ENCODE measurements at places on chromosomes 7 and 10. TPM values are rescaled to one million over a fixed set of nuclear protein-coding genes. Genes with fewer than 3 reads are reported as not detected.
A peak's percentile ranks its signal among the peaks of the same experiment; 100 is the strongest.

DNA sequence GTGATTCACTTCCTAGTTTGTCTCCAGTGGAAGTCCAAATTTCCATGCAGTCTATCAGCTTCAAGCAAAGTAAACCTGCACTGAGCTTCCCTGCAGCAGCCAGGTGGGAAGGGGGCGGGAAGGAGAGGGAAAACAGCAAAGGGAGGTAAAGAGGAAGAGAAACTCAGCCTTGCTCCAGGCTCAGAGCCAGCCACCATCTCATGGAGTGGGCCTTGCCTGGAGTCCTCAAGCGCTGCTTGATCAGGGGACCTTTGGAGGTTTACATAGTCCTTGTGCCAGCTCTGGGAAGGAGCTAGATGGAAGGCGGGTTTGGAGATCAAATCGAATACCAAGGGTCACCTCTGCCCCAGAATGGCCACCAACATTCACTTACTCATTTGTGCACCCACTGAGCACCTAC, 7.4 kb downstream of the CRTAC1 start:
- DNase-seq: no peak

- DNase-seq: peak; percentile 25
These were observed 28.0 kb downstream of the ITPRIP start for GRCh38 chr10:104309980-104310978.

DNA sequence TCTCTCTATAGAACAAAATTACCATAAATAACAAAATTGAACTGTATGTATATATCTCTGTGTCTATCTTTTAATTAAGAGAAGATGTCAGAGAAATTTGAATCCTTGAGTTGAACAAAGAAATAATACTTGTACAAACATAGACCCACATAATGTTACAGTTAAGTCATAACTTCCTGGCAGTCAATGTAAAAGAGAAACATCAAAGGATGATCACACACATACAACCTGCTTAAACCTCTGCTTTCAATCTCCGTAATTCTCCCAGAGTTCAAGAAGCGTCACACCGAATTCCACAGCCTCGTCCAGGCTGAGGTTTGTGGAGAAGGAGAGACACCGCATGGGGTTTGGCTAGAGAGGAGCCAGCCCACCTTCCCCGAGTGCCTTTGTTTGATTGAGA, 40.1 kb upstream of the LRRC4 start:
- no peak for DNase-seq

- DNase-seq: no peak
These were observed 237.7 kb upstream of the PLXDC2 start for GRCh38 chr10:19578571-19578970.

DNA sequence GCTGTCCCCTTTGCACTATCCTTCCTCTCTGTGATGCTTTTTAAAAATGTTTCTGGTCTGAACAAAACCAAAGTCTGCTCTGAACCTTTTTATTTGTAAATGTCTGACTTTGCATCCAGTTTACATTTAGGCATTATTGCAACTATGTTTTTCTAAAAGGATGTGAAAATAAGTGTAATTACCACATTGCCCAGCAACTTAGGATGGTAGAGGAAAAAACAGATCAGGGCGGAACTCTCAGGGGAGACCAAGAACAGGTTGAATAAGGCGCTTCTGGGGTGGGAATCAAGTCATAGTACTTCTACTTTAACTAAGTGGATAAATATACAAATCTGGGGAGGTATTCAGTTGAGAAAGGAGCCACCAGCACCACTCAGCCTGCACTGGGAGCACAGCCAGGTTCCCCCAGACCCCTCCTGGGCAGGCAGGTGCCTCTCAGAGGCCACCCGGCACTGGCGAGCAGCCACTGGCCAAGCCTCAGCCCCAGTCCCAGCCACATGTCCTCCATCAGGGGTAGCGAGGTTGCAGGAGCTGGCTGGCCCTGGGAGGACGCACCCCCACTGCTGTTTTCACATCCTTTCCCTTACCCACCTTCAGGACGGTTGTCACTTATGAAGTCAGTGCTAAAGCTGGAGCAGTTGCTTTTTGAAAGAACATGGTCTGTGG, 11.4 kb upstream of the CSGALNACT2 start:
- no peak for DNase-seq

DNA sequence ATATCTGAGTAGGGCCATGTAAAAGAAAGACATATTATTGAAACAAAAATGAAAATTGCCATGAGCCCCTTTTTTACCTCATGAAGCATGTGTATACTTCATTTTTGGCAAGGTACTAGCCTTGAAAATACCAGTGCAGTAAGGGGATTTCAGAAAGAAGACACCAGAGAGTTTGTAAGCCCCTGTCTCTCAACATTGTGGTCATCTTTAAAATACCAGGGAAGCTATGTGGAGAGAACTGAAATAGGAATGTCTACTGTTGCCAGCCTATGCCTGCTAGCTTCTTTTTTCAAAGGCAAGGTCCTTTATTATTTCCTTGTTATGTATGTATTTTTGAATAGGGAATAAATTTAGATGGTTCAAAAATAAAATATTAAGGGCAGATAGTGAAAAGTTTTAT, 57.8 kb downstream of the CASD1 start:
- DNase-seq: no peak

DNA sequence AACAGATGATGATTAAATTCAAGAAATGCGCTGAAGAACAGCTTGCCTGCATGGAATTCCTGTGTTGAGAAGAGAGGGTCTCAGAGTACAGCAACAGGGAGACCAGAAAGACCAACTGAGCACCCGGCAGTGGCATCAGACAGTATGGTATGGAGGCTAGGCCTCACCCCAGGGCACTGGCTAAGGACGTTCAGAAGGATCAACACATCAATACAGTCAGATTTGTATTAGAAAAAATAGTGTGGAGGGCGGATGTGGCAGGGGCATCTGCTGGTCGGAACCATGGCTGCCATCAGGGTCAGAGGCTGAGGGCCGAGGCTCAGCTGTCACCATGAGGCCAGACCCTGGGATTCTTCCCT, 142.1 kb downstream of the ADARB2 start:
- no peak for DNase-seq

The SPDYE16 gene
- not detected for total RNA-seq

DNA sequence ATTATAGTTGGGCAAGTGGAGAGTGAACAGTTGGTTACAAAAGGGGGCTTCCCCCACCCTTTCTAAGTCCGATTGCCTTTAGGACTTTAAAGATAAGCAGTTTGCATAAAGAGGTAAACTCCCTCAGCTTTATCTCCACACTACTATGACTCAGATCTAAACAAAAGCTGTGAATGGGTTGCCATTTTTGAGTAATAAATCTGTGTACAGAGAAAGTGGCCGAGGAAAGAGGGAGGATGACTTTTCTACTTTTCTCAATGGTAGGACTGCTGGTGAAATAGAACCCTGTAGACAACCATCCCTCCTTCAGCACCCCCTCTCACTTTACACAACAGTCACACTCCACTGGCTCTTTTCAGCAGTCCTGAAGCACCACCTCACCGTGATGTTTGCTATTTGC, 71.2 kb downstream of the DNMBP start:
- DNase-seq: no peak

DNA sequence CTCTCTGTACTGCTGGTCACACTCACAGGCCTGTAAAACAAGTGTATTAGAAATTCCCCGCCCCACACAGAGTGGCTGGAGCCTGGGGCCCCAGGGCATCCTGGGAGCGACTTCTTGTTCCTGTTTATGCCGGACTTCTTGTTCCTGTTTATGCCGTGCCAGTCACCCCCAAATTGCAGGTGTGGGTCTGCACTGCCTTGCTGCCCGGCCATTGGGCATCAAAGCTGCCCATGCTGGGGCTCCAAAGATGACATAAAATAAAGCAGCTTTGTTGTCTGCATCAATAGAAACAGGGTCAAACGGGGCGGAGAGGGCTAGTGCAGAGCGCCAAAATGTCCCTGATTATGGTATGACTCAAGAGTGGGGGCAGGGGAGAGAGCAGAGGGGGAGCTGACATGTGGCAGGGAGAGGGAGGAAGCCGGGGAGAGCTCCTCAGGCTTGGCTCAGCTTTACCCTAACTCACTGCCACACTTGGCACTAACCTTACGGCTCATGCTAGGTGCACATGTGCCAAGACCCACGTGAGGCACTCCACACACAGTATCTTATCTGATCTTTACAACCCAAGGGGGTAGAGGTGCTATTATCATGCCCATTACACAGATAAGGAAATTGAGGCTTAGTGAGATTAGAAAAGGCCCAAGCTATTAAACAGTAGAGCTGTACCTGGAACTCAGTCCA, 98.4 kb downstream of the PIP4K2A start:
- DNase-seq: no peak

The SEM1 gene
- total RNA-seq: 25.0 TPM

GRCh38 chr7:151128144-151128543, 39.4 kb downstream of the GBX1 start:
- no peak for DNase-seq

The IFIT1B gene
- not detected for total RNA-seq

GRCh38 chr10:132861884-132862461, 76.0 kb upstream of the NKX6-2 start:
- no peak for DNase-seq

- no peak for DNase-seq
These were observed 245.7 kb downstream of the TCERG1L start for GRCh38 chr10:131065673-131066305.

The COL28A1 gene
- 0.84 TPM for total RNA-seq

The SCRN1 gene
- 30.7 TPM for total RNA-seq

- no peak for DNase-seq
These were observed 27.0 kb upstream of the ZNF862 start for GRCh38 chr7:149811221-149811620.

The FAM25G gene
- total RNA-seq: not detected

The NPC1L1 gene
- 0.25 TPM for total RNA-seq

The HNRNPF gene
- total RNA-seq: 140 TPM

GRCh38 chr10:61786728-61787127, 114.8 kb upstream of the ARID5B start:
- DNase-seq: no peak

DNA sequence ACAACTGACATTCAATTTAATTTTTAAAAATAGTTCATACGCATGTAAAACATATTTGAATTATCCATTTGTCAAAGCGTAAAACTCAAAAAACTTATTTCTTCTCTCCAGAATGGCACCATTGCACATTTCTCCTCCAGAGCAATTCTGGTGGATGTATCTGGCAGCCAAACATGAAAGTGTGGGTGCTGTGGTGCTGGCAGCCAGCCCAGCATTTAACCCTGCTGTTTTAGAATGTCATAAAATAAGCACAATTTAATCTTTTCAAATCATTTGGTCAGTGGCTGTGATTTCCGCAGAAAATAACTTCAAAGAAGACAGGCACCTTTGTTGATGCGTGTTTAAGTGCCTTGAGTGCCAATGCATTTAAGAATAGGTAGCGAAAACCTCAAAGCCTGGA, 302.7 kb upstream of the MEOX2 start:
- no peak for DNase-seq

DNA sequence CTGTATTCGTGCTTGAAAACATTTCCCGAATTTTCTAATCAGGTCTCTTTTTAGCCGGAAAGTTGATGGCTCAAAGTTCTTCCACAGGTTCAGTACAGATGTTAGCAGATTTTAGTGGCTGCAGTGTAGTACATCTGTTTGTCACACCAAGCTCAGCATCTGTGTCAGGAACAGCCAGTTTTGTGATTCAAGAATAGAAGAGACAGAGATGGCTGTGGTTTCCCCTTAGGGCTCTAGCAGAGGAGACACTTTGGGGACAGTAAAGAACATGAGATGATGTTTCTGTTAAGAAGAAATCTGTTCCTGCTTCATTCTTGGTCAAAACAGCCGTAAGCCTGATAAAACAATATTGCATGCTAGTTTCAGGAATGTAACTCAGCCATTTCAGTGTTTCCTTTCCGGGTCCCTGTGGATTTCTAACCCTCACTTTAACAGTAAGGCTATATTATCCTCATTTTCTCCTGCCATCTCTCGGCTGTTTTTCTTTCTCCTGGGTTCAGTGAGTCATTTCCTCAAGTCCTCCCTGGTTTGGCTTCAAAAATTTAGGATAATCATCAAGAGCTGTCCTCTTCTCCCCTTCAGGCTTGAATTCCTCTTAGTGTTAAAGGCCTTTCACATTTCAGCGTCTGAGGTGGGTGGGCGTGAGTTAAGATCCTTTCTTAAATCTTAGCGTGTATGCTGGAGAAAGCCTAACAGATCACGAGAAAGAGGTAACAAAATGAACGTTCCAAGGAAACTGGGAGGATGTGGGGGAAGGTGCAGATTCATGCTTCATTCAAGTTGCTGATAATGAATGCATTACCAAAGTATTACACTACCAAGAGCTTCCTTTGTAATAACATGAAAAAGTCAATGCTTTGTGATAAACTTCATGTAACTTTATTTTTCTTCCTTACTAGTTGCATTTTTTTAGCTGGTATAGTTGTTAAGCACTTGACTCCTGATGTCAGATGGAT, 37.1 kb upstream of the BICC1 start:
- DNase-seq: no peak

GRCh38 chr10:21368022-21368582, 157.4 kb downstream of the SKIDA1 start:
- DNase-seq: no peak

The NUDT13 gene
- total RNA-seq: 1.6 TPM

The KMT2C gene
- 84.3 TPM for total RNA-seq

GRCh38 chr7:35359423-35359822, 105.5 kb upstream of the TBX20 start:
- DNase-seq: no peak

DNA sequence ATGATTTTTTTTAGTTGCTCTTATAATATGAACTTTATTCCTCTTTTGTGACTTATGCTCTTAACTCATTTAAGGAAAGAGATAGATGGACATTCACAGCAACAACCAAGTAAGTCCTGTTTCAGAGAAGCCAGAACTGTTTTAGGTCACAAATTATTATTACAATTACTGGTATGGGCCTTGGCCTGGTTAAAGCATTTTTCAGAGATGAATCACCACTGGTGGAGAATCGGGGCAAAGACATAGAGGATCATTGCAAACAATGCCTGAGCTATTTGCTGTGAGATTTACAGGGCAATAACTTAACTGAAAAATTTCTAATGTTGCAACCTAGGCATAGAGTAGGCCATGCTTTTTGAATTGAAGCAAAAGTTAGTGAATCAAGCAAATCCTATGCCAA, 138.0 kb upstream of the YAE1 start:
- DNase-seq: no peak

The EFCAB10 gene
- total RNA-seq: not detected

The CCDC3 gene
- 23.5 TPM for total RNA-seq

The KIAA1217 gene
- total RNA-seq: 156 TPM

DNA sequence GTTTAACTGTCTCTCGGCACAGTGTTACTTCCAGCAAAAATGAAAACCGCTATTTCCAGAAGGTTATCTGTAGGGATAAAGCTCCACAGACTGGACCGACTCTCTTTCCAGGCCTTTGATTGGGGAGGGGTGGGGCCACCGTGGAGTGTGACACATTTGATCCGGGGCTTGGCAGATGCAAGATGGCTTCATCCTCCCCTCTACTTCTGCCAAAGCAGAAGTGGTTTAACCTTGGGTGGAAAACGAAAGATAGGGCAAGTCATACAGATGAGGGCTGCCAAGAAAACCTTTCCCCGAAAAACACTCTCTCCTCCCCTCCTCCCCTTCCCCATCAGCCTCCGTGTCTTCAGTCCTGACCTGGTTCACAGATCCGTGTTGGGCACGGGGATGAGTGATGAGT, 139.7 kb upstream of the SH2B2 start:
- no peak for DNase-seq

All from omental fat pad (tissue), 4 donors.